ENCODE measurements at places on chromosomes 7 and 10. TPM values are rescaled to one million over a fixed set of nuclear protein-coding genes. Genes with fewer than 3 reads are reported as not detected.

Gene PDZD7
- 2.0 TPM for total RNA-seq

Gene AKR1C1
- total RNA-seq, result 14.2 TPM

Gene CYP3A4
- not detected for total RNA-seq

Gene SPACDR
- total RNA-seq, result 0.39 TPM

Gene SDK1
- total RNA-seq, result 0.68 TPM

Gene GJD4
- total RNA-seq, result not detected

Gene MYPN
- 1.8 TPM for total RNA-seq
